ENCODE measurements at places on chromosomes 2 and 18.

DNA sequence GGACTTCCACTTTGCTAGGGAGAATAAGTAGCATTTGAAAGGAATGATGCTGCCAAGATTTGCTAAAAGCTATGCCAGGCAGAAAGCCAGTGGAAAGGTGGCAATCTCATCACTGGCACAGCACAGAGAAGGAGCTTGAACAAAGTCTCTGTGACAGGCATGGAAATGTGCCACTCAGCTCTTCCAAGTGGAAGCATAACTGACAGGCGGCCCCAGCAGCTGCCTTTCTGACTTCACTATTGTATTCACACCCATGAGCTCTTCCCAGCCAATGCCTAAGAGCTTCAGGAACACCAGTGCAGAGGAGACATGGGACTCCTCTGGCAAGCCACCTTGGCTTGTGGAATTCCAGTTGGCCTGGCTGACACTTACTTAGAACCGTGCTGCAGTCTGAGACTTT, 134.6 kb upstream of the REG3G start:
- DNase-seq, result no peak

DNA sequence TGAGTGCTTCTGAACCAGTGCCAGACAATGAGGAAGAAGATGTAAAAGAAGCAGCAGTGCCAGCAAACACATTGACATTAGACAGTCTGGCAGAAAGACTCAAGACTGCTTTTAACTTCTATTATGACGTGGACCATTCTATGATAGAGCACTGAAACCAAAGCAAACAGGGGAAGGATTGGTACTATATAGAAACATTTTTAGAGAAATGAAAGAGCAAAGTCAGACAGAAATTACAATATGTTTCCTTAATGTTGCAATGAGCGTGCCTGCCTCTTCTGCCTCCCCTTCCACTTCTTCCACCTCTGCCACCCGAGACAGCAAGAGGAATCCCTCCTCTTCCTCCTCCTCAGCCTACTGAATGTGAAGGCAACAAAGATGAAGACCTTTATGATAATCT, 39.7 kb downstream of the DHX57 start:
- DNase-seq, result no peak

DNA sequence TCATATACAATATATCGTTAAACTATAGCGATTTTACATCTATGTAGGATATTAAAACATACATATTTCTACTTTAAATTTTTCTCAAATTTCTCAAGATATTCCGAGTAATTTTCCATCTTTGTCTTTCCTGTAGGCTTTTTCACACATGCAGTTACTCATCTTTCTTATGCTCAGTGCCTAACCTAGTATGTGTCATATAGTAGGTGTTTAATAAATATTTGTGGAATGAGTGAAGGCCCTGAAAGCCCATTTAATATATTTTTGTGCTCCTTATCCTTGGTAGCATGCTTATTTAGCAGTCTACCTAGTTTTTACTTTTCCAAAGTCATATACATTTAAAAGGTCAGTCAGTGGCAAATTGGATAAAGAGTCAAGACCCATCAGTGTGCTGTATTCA, 67.3 kb downstream of the ITGB6 start:
- no peak for DNase-seq

- no peak for DNase-seq
These were observed 479.8 kb downstream of the NUP35 start for GRCh38 chr2:183604065-183604464.

- DNase-seq, result no peak
These were observed 38.0 kb upstream of the YWHAQ start for GRCh38 chr2:9668687-9669345.
